ENCODE measurements at places on chromosomes 2 and 18.

DNA sequence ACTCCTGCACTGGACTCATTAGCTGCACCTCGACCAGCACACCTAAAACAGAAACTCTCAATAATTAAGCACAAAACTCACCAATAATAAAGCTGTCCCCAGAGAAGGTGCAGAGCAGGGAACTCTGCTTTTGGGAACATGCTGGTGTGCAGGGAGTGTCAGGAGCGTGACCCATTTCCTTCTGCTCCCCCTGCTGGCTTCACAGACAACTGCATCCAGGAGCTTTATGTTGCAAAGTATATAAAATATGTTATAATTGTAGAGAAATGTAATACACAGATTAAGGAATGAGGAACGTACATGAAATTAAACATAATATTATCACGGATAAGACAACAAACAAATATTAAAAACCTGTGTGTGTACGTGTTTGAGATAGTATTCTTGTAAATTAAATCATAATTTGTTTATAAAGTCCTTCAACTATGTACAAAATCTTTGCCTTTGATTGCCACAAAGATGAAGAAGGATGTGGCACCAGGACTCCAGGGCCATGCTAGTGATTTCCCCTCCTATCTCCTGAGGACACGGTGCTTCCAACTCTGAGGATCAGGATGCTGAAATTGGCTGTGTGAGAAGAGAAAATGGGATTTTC, 68.6 kb upstream of the MAL start:
- DNase-seq, result peak; percentile 43

DNA sequence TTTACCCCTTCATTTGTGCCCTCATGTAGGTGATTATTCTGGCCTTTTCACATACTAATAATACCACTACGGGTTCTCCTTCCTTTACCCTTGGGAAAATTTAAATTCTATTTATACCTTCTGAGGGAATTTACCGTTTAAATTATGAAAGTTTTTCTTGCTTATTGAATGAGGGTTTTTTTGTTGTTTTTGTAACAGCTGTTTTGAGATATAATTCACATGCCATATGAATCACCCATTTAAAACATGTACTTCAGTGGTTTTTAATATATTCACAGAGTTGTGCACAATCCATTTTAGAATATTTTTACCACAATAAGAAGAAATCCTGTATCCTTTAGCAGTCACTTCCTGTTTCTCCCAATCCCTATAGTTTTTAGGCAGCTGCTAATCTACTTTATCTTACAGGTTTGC, 54.7 kb downstream of the EML4 start:
- DNase-seq, result no peak

GRCh38 chr2:85741833-85742455, 11.8 kb upstream of the ATOH8 start:
- DNase-seq, result peak; percentile 92

- no peak for DNase-seq
Observed at GRCh38 chr18:21760321-21760720, 19.7 kb downstream of the MIB1 start.

DNA sequence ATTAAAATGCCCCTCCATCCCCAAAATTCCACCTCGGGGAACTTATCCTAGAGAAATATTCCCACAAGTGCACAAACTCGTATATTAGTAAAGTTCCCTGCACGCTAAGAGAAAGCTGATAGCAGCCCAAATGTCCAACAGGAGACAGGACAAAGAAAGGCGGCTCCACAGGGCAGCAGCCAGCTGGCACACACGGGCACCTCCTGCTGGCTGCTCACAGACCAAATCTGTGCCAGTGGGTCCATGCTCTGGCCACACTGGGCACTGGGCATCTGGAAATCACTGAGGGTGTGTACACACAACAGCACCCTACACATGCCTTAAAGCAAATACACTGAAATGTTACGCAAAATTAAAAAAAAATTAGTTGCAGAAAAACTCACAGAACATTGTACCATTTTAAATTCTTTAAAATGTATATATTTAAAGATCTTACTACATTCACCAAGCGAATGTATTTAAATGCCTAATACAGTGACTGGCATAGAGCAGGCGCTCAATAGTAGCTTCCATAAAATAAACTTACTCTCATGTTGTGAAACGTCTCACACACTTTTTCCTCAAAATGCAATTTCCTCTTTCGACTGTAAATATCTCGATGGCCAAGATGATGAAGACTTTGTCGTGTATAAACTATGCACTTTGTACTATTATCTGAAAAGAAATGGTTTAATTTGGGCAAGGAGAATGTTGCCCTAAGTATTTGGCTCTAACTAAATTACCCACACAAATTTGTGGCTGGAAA, 19.4 kb downstream of the ZNF516 start:
- no peak for DNase-seq

- no peak for DNase-seq
Observed at GRCh38 chr2:15506229-15506819, 54.8 kb downstream of the NBAS start.

DNA sequence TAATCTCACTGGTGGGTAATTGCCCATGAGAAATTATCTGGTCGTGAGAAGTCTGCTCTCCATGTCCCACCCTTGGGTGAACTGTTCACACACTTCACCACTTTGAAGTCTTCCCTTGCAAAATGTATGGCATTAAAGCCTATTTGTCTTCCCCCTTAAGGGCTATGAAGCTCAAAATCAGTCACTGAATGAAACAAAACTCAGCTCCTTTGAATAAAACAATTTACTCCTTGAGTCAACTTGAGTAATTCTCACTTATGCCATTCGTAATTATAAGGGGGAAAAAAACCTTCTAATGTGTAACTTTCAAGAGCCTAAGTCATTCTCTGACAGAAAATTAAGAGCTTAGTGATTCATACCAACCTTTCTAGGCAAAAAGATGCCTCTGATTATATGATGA, 48.8 kb upstream of the REL start:
- DNase-seq, result no peak

GRCh38 chr2:678964-679363, 1.8 kb upstream of the TMEM18 start:
- DNase-seq, result no peak

- DNase-seq, result no peak
Observed at GRCh38 chr2:109607766-109608165, 6.0 kb downstream of the SEPTIN10 start.

Data from A549 (cell line).